Stimulated activated CD8-positive, alpha-beta memory T cell treated with anti-CD3 and anti-CD28 coated beads, Interleukin-4, amount 100 ng/mL, for 1 hour (primary cell): ENCODE measurements at places on chromosomes 5 and 9.

DNA sequence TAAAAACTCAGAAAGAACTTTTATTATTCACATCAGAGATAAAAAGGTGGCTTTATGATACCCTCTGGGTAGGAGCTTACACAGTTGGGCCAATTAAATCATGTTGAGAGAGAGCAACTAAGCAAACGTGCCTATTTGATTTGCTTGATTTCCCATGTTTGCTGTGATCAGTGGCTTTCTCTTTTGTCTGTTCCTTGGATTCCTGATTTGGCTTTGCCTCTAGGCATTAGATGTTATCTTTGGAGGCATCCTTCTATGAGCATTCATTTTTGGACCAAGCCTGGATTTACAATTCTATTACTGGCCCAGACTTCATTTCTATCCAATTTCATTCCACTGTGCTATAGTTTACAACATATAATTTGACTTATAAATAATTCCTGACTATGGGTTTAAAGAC lies 35.9 kb downstream of the VCAN start:
- DNase-seq, result no peak

DNA sequence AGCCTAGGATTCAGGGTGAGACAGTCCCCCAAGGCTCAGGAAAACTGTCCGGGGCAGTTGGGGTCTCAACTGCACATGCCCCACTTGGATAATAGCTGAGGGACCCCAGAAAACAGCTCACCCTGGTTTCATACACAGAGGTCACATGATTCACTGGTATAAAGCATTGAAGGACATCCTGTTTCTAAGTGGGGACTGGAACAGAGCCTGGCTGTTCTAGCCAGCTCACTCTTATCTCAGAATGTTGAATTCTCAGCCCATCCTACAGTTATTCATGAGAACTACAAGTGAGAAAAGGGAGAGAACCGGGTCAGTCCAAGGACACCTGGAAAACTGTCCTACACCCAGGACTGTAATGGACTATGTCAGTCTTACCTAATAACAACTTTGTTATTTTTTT lies 170.9 kb downstream of the FGF1 start:
- no peak for DNase-seq

- no peak for DNase-seq
Observed at GRCh38 chr5:143741421-143741820, 70.5 kb upstream of the HMHB1 start.

- peak; percentile 8 for DNase-seq
Observed at GRCh38 chr9:74496819-74497747, at the start of gene RORB. Gene RORB, plus strand, starts transcription at chr9:74497335. Its CDS starts 642 bp downstream, at chr9:74497977.

- DNase-seq, result no peak
Observed at GRCh38 chr5:37552770-37553719, 173.9 kb downstream of the WDR70 start.

DNA sequence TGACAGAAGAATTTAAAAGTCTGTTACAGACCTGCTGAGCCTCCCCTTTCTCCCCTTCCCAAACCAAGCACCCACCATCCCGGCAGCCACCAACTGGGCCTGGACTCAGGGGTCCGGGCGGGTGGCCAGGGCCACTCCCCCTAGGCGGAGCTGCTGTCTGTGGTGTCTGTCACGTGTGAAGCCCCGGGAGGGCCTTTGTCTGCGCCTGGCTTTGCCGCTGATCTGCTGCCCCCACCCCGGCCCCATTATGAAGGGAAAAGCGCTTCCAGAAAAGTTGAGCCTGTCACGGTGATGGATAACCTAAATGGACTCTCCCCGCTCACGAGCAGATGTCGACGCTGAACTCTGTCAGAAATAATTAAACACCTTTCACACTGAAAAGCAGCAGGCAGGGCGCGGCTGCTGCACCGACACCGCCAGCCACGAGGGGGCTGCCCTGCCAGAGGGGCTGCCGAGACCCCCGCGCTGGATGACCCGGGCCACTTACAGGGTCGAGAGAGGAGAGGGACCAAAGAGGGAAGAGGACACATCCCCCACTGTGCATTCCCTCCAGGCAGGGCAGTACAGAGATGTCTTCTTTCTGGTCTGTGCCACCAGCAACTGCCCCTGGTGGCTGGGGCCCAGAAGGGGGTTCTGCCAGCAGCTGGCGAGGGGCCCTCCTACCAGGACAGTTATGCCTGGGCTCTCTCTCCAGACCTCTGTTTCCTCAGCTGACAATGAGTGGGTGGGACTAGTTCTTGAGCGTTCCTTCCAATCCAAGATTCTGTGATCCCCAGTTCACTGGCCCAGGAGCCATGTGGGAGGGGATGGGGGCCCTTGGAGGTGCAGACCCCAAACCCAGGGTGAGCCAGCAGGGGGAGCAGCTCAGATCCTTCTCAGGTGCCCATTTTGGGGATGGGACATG lies 36.0 kb upstream of the BARHL1 start:
- no peak for DNase-seq

DNA sequence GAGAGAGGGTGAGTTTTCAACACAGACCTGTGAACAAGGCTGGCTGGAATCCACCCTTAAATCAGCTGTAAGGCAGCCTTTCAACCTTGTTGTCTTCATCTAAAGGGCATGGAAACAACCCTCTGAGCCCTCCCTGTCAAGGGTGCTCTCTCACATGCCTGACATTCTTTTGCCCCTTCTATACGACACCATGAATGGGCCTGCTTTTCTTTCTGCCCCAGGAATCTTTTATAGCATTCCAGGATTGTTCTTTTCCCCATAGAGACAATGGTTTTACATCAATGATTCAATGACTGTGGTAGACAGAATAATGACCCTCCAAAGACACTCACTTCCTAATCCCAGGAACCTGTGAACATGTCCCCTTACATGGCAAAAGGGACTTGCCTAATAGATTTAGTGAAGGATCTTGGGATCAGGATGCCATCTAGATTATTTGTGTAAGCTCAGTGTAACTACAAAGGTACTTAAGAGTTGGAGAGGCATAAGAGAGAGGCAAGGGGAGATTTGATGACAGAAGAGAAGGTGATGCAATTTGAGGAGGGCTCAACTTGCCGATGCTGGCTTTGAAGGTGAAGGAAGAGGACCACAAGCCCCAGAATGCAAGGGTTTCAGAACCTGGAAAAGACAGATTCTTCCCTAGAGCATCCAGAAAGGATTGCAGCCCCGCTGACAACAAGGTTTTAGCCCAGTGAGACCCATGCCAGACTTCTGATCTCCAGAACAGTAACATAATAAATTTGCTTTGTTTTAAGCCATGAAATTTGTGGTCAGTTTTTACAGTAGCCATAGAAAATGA lies 29.2 kb upstream of the HMHB1 start:
- no peak for DNase-seq

GRCh38 chr5:38112938-38113337 lies 145.4 kb upstream of the EGFLAM start:
- DNase-seq, result no peak

GRCh38 chr9:95126739-95127138 lies 190.8 kb downstream of the FANCC start:
- no peak for DNase-seq

GRCh38 chr5:176161431-176161830 lies 76.8 kb upstream of the SIMC1 start:
- DNase-seq, result no peak

DNA sequence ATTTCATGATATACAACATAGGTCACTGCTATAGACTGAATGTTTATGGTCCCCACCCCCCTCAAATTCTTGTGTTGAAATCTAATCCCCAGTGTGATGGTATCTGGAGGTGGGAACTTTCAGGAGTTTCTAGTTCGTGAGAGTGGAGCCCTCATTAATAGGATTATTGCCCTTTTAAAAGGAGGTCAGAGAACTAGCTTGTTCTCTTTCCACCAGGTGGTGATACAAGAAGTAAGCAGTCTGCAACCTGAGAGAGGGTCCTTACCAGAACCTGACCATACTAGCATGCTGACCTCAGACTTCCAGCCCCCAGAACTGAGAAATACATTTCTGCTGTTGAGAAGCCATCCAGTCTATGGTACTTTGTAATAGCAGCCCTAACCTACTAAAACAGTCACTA lies 33.3 kb downstream of the TMEM161B start:
- DNase-seq, result no peak

GRCh38 chr5:10466446-10467073 lies 24.9 kb downstream of the ROPN1L start:
- no peak for DNase-seq

DNA sequence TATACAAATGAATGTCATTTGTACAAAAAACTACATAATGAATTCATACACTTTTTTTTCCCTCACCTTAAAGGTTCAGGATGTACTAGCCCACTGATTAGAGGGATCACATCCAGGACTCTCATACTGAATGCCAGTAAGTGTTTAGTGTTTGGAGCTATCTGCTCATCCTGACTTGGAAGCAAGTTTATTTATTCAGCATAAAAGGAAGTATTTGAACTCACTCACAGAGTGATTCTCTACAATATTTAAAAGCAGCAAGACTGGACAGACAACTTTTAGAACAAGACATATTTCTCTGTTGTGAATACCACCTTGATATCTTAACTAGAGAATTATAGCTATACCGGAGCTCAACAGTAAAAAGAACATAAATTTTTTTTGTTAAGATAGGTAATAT lies 14.8 kb upstream of the IQGAP2 start:
- DNase-seq, result no peak
